ENCODE measurements at places on chromosomes 4 and X.

DNA sequence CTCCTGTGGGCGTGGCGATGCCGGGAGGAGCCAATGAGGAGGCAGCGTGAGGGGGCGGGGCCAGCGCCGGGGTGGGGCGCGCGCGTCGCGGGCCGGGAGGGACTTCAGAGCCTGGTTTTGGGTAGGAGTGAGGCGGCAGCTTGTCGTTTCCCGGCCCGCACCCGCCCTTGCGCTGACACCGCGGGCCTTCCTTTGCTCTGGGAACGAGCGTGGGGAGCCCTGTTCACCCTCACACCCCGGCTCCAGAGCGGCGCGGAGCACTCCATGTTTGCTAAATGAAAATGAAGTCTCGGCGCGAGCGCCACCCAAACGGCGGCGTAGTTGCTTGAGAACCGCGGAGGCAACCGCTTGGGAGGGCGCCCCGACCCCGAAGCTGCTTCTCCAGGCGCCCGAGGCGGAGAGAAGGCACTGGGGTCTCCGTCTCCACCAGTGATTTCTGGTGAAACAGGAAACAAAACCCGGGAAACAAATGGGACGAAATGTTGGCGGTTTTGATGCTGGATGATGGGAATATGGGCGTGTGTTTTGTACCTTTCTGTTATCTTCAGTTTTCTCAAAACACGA is 497 bp upstream of the GRPEL1 start:
- no peak for DNase-seq

- DNase-seq, result no peak
Observed at GRCh38 chr4:37241647-37242046, 2.9 kb upstream of the NWD2 start.

DNA sequence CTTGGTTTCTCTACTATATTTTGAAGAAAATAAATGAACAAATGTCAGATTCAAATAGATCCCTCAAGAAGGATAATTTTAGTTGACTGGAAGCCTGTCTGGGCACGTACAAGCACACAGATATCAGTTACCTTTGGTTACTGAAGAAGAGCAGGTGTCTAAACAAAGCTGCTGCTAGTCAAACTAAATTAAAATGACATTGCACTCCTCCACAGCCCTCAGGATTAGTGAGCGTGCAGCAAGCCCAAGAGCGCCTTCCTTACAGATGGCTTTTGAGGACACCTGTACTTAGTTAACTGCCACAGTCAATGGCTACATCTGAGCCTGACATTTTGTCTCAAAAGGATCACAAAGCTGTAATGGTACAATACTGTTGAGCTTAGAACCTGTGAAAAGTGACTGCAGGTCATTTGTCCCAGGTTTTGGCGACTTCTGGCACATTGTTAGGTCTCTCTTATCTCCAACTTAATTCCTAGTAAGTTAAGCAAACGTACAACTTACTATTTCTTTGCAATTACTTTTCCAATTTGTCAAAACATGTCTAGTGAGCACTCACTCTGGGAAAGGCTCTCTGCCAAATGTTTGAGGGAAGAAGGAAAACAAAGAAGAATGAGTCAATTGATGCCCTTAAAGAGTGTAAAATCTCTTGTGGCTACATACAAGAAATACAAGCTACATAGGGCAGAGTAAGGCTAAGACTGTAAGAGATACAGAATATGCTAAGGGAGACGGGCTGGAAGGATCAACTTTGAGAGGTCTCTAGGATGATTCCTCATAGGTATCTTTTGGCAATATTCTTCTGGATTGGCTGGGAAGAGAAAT is 25.6 kb upstream of the DAPP1 start:
- no peak for DNase-seq

DNA sequence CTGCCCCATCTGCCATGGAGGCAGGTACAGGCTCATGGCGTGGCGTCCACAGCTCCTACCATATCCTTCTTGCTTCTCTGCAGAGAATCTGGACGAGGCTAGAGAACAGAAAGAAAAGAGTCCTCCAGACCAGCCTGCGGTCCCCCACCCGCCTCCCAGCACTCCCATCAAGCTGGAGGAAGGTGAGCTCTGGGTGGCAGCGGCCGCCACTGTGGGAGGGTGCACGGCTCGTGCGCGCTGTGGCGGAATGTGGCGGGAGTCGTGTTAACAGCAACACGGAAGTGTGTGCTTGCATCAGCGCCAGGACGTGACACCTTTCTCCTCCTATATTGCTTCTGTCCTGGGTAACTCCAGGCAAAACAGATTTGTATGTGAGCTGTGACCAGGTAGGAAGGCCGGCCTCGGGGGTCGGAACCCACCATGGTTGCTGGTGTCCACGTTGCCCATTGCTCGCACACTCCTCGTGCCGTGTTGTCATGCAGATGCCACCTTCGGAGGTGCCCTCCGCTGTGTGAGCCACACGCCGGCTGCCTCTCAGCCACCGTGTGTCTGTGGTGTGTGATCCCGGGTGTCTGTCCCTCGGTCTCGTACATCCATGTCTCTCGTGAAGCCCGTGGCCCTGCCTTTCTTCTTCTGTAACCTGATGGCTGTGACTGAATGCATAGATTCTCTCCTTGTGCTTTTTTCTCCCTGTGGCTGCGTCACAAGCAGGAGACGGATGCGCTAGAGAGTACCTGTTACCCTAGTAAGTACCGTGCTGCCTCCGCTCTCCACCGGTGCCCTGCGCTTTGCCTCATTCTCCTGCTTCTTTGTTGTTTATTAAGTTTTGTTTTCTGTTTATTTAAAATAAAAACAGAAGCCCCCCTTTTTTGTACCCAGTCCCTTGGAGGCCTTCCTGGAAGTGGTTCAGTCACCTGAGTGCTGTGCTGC is 37.0 kb downstream of the NOP14 start:
- no peak for DNase-seq

DNA sequence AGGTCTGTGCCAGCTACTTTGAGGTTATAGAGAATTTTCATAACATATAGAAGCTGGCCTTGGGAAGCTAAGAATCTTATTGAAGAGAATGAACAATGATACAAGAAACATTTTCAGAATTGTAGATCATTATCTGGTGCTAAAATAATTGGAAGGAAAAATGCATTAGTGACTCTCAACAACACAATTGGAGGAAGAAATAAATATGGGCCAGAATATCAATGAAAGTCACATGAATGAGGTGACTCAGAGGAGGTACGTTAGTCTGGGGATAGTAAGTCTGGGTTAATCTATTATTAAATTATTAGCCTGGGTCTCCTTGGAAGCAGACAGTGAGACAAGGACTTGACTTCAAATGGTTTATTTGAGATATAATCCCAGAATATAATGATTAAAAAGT is 529.3 kb upstream of the SLIT2 start:
- no peak for DNase-seq

GRCh38 chrX:10233696-10234095 is 76.9 kb downstream of the CLCN4 start:
- no peak for DNase-seq

- DNase-seq, result peak; percentile 46
Observed at GRCh38 chrX:112840382-112841113, at the start of gene AMOT. AMOT (minus strand) TSS chrX:112840831; CDS start chrX:112823126, 17,705 bp downstream.

- no peak for DNase-seq
Observed at GRCh38 chrX:72714478-72714916, 391 bp upstream of the PHKA1 start.

- no peak for DNase-seq
Observed at GRCh38 chr4:118397623-118397979, 44.8 kb upstream of the PRSS12 start.

DNA sequence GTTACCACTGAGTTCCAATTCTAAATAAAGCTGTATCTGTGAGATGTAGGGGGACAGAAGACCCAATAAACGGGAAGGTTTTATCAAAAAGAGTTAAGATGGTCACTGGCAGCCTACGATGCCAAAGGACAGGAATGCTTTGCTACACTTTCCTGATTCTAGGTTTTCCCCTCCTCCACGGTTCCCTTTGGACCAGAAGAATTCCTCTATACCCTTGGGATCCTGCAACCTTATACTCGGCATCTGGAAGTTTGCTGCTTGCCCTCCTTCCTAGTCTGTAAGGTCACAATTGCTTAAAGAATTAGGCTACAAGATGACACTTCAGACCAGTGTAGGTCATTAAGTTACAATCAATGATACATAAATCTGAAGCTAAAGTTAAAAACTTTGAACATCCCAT is 64.3 kb downstream of the SCML2 start:
- no peak for DNase-seq

DNA sequence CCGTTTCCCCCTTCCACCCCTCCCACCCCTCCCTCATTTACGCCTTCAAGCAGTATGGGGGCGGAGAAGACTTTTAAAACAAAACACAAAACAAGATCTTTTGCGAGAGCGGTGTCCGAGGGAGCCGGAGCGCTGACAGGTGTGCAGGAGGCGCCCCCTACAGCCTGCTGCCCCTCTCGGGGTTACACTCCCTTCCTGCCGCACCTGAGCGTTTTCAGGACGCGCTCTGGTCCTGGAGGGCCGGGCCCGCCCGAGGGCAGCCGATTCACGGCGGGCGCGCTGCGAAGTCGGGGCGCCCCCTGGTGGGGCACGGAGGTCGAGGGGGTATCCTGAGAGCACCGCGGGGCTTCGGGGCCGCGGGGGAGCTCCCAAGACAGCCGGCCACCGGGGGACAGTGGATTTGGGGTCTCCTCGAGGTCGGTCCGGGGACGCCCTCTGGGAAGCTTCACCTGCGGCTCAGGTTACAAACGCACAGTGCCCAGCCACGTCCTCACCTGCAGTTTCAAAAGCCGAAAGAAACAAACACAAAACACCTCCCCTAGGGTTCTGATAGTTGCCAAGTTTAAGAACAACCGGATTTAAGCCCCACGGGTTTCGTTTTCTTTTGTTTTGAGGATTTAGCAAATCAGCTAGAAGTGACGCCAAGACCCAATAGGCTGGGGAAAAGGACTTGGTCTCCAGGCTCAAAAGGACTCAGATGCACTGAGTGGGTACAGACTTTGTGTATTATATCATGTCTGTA is 8.0 kb upstream of the NEUROG2 start:
- DNase-seq, result peak; percentile 94

DNA sequence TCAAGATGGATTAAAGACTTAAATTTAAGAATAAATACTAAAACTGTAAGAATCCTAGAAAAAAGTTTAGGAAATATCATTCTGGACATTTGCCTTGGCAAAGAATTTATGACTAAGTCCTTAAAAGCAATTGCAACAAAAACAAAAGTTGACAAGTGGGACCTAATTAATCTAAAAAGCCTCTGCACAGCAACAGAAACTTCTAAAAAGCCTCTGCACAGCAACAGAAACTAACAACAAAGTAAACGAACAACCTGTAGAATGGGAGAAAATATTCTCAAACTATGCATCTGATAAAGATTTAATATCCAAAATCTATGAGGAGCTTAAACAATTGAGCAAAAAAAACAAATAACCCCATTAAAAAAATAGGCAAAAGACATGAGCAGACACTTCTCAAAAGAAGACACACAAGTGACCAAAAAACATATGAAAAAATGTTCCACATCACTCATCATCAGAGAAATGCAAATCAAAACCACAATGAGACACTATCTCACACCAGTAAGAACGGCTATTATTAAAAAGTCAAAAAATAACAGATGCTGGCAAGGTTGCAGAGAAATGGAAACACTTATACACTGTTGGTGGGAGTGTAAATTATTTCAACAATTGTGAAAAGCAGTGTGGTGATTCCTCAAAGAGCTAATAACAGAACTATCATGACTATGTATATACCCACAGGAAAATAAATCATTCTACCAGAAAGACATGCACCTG is 5.5 kb upstream of the OPRPN start:
- peak; percentile 63 for DNase-seq

DNA sequence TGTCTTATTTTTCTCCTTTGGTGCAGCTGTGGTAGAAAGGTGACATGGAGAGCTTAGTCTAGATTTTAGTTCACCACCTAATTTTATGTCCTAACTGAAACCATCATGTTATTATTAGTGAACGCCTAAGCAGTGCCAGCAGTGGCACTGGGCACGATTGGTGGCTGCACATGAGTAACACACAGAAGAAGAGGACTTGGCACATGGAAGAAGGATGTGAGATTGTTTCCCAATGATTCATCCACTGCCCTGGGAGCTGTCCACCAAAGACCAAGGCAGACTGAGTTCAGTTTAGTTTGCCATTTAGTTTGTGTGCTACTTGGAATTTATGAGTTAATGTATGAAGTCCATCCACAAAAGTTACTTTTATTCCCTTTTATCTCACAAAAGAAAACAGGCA is 68.1 kb upstream of the NAP1L5 start:
- DNase-seq, result no peak

- no peak for DNase-seq
Observed at GRCh38 chr4:47597696-47598095, 112.6 kb downstream of the ATP10D start.

DNA sequence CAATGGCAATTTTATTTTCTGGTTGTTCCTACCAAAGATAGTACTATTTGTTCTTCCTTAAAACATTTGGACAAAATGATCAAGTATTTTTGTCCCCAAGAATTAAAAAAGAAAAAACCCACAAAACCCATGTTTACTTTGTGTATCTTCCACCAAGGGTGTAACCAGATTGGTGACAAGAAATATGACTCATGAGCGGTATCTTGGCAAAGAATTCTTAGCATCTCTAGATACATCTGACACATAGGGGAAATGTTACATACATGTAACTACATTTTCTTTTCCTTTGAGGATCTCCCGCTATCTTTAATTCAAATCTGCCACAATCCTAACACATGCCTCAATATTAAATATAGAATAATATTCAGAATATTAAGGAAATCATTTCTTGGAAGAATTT is 78.7 kb downstream of the WDFY3 start:
- DNase-seq, result no peak

- no peak for DNase-seq
Observed at GRCh38 chr4:126264839-126265238, 950.1 kb downstream of the FAT4 start.

- DNase-seq, result no peak
Observed at GRCh38 chr4:7202411-7202810, 10.1 kb downstream of the SORCS2 start.

- no peak for DNase-seq
Observed at GRCh38 chr4:141705747-141706377, 69.5 kb downstream of the IL15 start.

DNA sequence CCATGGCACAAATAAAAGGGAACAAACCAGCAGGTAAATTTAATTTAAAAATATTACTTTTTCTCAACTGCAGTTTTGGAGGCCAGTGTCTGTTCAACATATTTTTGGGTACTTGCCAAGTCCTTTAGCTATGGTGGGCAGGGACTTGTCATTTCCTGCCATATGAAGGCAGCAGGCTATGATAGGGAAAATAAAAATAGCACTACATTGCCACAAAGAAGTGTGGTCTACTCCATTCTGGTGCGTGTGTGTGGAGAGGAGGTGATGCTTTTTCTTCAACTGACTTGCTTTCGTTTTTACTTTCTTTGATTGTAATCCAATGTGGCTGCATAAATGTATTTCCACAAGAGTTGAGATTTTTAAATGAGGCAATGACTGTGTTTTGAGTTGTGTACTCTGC is 17.2 kb downstream of the GPR174 start:
- DNase-seq, result peak; percentile 89
